ENCODE measurements at places on chromosomes 12 and 14.
A peak's percentile ranks its signal among the peaks of the same experiment; 100 is the strongest.

GRCh38 chr12:85639834-85640233 lies 196.4 kb downstream of the RASSF9 start:
- DNase-seq = no peak

- DNase-seq = no peak
Observed at GRCh38 chr12:125068391-125068790, 3.2 kb downstream of the AACS start.

- DNase-seq = no peak
Observed at GRCh38 chr14:59320361-59320760, 131.9 kb downstream of the DAAM1 start.

DNA sequence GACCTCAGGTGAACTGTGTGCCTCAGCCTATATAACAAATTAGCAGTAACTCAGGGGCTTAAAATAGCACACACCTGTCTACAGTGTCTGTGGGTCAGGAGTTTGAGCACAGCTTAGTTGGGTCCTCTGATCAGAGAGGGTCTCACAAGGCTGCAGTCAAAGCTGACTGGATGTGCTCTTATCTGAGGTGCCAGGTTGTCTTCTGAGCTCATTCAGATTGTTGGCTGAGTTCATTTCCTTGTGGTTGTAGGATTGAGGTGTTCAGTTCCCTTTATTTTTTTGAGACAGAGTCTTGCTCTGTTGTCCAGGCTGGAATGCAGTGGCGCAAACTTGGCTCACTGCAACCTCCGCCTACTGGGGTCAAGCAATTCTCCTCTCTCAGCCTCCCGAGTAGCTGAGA lies 164.7 kb downstream of the ADCK1 start:
- DNase-seq = no peak

GRCh38 chr14:85172290-85172689 lies 357.7 kb upstream of the FLRT2 start:
- no peak for DNase-seq

GRCh38 chr12:6273541-6274230 lies 36.8 kb upstream of the PLEKHG6 start:
- DNase-seq = no peak

GRCh38 chr12:121537814-121538698 lies 42.8 kb downstream of the KDM2B start:
- DNase-seq = peak; percentile 18

- DNase-seq = no peak
Observed at GRCh38 chr14:61726778-61727658, 31.7 kb downstream of the HIF1A start.

GRCh38 chr14:74638066-74638465 lies 26.0 kb upstream of the LTBP2 start:
- DNase-seq = no peak

DNA sequence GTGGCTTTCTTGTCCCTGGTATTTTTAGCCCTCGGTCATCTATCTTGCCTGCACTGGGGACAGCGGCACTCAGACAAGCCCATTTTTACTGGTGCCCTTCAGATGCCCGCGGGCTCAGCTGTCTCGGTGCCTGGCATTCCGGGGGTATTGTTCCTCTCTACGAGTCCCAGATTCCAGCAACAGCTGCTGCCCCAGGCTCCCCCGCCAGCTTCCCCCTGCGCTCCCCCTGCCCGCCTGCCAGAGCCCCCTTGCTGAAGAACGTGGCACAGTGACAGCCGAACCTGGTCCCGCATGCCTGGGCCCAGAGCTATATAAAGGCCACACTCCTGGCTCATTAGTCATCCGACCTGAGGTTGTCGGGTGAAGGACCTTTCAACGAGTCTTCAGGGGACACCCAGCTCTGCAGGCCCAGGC lies 10.9 kb upstream of the MYL2 start:
- DNase-seq = no peak

DNA sequence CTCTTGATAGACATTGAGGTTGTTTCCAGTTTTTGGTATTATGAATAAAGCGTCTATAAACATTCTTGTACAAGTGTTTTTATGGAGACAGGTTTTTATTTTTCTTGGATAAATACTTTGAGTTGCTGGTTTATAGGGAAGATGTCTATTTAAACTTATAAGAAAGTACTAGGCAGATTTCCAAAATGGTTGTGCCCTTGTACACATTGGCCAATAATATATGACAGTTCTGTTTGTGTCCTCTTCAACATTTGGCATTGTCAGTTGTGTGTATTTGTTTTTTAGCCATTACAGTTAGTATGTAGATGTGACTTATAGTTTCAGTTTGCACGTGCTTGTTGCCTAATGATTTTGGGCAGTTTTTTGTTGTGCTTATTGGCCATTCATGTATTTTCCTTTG lies 42.1 kb downstream of the VRK1 start:
- DNase-seq = no peak

DNA sequence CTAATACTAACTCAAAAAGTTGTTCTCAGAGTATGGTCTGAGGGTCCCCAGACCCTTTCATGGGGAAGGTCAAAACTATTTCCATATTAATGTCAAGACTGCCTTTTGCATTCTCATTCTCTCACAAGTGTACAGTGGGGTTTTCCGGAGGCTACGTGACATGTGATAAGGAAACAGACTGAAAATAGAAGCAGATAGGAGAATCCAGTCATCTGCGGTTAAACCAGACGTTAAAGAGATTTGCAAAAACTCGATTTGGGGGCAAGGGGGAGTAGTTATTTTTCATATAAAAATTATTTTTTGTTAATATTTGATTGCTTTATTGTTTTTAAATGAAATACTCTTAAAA lies 1.0 kb upstream of the NAP1L1 start:
- peak; percentile 11 for DNase-seq

- DNase-seq = no peak
Observed at GRCh38 chr12:62963486-62964041, 28.6 kb upstream of the PPM1H start.

DNA sequence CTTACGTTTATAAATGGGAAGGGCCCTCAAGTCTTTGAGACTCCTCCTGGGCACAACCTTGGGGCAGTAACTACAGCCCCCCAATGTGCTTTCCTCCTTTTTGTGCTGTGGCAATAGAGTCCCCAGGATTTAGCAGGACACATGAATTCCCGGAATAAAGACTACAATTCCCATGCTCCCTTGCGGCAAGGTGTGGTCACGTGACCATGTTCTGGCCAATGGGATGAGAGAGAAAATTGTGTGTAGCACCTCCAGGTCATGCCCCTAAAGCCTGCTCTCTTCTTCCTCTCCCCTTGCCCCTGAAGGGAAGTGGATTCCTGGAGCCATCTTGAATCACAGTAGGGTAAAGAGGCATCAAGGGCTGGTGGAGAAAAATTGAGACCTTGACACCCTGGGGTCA lies 295.1 kb upstream of the SFSWAP start:
- no peak for DNase-seq

DNA sequence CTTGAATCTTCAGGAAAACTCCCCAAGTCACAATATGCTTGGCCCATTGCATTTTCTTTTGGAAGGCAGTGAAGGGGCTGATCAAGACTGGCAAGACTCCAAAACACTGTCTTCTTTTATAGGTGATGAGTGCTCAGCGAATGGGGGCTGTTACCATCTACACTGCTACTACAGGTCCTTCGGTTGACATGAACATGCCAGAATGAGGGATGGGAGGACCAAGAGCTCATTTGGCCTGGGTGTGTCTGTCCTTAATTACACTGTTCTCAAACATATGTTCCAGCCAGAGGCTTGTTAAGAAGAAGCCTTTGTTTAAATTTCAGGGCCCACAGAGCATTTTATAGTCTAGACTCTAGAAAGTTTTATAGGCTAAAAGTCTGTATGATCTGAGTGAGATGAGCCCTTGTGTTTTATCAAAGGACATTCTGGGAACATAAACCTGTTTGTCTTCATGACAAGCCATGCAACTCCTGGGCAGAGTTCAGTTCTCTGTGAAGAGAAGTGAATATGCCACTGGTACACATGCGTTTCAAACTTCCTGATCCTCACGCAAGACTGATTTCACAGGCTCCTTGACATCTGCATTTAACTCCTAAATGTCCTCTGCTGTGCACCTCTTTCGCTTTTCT lies 4.7 kb upstream of the FAM234B start:
- DNase-seq = no peak

- no peak for DNase-seq
Observed at GRCh38 chr12:46921048-46921763, 95.4 kb upstream of the SLC38A4 start.

- DNase-seq = no peak
Observed at GRCh38 chr14:57018065-57018464, 207.8 kb upstream of the OTX2 start.

DNA sequence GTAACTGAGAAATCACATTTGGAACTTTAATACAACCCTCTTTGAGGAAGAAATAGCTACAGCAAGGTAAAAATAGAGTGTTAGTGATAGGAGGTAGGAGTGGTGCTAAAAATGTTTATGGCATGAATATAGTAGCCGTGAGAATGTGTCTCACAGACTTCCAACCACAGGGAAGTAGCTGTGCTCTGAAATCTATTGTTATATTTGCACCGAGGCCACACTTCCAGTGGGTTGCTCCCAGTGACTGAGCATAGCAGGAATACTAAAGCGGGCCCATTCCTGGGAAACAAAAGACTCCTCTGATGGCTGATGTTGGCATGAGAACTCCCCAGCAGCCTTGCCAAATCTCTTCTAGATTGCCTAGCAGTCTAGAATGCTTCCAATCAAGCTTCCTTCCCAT lies 174.1 kb upstream of the PLXNC1 start:
- DNase-seq = no peak

- DNase-seq = no peak
Observed at GRCh38 chr14:39099748-39100147, 3.3 kb downstream of the SEC23A start.

DNA sequence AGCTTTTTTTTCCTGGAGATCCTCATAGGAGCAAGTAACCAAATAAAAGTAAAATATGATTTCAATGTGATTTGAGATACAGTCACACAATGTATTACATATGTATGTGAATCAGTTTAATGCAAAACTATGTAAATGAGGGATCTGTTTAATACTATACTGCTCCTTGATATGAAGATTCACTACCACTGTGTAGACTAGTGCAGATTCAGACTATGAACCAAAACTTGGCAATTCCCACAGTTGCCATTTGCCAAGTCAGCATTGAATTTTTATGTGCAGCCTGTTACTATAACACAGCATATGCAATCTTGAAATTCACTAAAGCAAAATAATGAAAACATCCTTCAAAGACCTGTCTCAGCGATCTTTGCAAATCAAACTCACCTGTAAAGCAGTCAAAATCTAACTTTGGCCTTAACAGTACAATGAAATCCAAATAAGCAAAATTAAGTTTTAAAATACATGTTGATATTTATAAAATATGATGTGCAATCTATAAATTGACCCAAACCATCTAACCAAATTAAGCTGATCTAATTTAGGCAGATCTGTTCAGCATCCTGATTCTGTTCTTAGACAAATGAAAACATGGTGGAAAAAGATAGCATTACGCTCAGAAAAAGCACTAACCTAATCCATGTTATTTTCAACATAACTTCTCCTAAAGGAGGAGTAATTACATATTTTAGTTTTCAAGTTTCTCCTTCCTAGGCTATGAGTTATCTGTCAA lies 25.5 kb upstream of the LMNTD1 start:
- DNase-seq = no peak

DNA sequence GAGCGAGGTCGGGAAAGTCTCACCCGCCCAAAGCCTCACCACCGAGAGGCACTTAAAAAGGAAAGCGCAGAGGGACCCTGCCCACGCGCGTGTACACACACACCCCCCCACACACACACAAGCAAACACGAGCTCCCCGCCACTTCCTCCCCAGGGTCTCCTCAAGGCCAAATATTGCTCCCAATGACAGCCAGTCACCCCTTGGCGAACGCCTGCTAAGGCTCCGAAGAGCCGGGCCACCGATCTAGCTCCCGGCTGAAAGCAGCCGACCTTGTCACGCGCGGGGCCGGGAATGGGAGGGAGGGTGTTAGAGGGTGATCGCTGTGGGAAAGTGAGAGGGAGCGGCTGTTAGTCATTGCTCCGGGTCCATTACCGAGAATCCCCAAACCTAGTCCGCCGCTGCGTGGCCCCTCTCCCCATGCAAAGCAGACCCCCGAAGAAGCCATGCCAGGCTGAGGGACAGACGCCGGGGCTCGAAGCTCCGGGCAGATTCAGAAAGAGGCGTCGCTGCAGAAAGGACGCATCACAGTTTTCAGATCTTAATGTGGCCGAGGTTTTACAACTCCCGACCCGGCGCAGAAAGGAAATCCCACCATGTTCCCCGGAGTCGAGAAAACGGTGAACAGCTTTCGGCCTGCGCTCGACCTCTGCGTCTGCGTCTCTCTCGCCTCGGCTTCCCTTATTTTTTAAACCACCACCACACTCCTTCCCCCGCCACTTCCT lies 2.6 kb downstream of the BMP4 start:
- no peak for DNase-seq

DNA sequence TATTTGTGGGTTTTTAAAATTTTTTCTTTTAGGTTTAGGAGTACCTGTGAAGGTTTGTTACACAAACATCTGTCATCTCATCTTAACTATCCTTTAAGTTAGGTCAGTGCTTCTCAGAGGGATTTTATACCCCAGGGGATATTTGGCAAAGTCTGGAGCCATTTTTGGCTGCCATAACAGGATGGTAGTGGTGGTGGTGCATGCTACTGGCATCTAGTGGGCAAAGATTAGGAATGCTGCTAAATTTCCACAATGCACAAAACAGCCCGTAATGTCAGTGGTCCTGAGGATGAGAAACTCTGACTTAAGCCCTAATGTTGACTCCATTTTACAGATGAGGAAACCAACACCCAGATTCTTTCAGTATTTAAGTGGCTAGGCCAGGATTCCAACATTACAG lies 85.2 kb upstream of the MYF6 start:
- no peak for DNase-seq

DNA sequence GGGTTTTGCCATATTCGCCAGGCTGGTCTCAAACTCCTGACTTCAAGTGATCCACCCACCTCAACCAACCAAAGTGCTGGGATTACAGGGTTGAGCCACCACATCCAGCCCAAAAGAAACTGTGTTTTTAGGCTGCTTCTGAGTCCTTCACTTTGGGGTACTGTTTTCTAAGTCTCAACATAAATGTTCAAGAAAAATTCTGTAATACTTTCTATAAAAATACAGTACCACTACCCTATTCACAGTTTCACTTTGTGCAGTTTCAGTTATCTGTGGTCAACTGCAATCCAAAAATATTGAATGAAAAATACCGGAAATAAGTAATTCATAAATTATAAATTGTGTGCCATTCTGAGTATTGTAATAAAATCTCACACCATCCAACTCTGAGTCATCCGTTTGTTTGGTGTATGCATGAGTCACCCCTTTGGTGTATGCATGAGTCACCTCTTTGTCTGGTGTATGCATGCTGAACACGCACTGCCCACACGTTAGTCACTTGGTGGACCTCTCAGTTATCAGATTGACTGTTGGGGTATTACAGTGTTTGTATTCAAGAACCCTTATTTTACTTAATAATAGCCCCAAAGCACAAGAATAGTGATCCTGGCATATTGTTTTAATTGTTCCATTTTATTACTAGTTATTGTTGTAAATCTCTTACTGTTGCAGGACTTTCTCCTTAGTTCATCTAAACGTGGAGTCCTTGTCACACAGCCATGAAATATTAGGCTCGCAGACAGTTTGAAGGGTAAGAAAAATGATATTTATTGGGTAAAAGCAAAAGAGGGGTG lies 190.2 kb downstream of the FSCB start:
- no peak for DNase-seq

- no peak for DNase-seq
Observed at GRCh38 chr14:21209185-21209584, 53.3 kb upstream of the OR5AU1 start.

GRCh38 chr14:36663404-36664321 lies 2.0 kb downstream of the PAX9 start:
- no peak for DNase-seq

- no peak for DNase-seq
Observed at GRCh38 chr14:43087666-43088065, 1419.4 kb downstream of the FSCB start.
